ENCODE measurements at places on chromosomes 7 and 10.

- DNase-seq = peak; percentile 40
Observed at GRCh38 chr7:139767561-139767982, 10.2 kb downstream of the HIPK2 start.

DNA sequence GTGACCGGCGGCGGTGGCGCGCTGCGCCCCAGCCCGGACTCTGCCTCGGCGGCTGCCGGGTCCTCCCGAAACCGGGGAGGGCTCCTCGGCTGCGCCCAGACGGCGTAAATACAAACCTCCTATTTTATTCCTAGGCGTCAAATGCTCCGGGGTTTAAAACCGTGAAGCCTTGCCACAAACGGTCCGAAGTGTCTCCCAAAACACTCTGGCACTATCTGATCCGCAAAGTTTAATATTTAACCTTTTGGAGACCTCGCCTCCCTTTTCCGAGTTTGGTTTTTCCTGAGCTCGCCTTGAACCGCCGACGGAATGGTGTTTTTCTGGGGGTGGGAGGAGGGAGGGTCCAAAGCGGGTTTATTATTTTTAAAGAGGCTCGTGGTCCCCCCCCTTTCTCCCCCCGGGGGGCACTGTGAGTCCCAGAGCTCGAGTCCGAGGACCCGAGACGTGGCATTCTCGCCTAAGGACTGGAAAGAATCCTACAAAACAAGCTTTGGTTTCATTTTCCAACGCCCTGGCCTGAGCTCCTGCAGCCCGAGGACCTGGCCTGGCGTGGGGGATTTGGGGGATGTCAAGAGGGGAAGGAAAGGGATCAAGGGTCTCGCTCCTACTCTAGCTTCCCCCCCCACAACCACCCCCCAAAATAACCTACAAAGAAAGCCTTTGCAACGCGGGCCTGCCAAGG lies 1.8 kb downstream of the TNRC18 start:
- DNase-seq = no peak

DNA sequence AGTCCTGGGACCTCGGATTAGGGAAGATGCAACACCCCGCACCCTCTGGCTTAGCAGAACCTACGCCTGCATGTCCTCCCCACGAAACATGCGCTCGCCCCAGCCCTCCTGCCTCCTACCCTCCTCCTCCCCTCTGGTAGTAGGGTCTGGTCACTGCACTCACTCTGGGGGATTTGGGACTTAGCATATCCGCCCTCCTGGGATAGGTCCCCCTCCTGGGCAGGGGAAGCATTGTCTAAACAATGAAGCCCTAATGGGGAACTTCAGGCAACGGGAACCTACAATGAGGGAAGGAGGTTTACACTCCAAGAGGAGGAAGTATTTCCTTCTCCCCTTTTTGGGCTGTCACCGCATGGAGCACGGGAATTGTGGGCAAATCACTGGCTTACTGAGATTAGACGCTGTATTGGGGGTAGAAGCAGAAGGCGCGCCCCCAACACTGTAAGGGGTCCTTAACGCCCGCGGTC lies 892 bp downstream of the CRHR2 start:
- DNase-seq = no peak

GRCh38 chr10:93431361-93431760 lies 50.8 kb downstream of the MYOF start:
- no peak for DNase-seq

DNA sequence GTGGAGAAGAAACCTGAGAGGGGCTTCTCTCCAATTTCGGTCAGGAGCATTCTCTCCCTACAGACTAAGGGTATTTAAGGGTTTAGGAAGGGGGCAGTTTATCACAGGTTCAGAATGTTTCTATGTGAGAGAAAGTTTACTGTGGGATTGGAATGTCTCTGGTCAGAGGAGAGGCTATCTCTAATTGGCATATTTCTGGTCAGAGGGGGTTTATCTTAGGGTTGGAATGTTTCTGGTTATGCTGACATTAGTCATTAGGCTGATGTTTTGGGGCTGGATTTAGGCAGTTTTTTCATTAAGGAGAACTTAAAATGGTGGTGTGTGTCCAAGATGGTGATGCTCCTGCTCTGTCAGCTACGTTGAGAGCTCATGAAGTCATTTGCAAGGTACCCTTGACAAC lies 758.0 kb downstream of the TYW1 start:
- no peak for DNase-seq

DNA sequence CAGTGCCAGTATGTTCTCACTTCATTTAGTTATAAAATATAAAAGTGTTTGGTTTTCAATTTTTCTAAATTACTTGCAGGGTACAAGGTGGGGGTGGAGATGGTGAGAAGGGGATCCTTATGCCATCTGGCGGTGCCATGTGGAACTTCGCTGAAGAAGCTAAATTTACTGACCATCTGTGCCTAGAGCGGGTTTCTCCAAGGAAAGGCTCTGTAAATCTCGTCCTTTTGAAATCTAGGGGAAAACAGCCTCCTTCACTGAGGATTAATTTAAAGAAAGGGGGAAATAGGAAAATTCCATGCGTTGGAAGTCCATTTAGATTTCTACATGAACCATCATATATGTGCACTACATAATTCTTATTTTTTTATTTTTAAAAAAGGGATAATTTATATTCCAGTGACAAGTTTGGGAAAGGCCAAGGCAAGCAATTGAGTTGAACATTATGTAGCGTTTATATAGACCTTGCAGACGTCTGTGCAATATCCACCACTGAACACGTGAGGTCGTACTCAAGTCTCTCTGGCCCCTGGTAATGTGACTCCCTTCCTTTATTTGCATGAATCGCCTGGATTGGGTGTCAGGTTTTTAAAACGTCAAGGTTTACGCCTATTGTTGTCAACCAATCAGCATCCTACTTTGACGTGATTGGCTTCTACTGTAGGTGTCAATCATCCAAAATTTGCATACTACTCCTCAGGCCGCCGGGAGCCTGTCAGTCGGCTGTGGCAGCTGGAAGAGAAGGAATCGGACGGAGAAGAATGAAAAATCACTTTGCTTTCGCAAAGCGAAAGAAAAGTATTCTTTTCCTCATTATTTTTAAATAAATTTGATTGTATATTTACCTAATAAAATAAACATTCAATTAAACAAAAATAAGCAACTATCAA lies 297.1 kb upstream of the NFE2L3 start:
- DNase-seq = peak; percentile 34

- no peak for DNase-seq
Observed at GRCh38 chr10:118305730-118306129, 36.4 kb downstream of the FAM204A start.

- no peak for DNase-seq
Observed at GRCh38 chr10:92846854-92847201, 1.5 kb upstream of the EXOC6 start.

GRCh38 chr7:29096446-29096730 lies 49.9 kb downstream of the CPVL start:
- DNase-seq = no peak

- no peak for DNase-seq
Observed at GRCh38 chr10:46040004-46040403, 6.1 kb downstream of the MSMB start.

DNA sequence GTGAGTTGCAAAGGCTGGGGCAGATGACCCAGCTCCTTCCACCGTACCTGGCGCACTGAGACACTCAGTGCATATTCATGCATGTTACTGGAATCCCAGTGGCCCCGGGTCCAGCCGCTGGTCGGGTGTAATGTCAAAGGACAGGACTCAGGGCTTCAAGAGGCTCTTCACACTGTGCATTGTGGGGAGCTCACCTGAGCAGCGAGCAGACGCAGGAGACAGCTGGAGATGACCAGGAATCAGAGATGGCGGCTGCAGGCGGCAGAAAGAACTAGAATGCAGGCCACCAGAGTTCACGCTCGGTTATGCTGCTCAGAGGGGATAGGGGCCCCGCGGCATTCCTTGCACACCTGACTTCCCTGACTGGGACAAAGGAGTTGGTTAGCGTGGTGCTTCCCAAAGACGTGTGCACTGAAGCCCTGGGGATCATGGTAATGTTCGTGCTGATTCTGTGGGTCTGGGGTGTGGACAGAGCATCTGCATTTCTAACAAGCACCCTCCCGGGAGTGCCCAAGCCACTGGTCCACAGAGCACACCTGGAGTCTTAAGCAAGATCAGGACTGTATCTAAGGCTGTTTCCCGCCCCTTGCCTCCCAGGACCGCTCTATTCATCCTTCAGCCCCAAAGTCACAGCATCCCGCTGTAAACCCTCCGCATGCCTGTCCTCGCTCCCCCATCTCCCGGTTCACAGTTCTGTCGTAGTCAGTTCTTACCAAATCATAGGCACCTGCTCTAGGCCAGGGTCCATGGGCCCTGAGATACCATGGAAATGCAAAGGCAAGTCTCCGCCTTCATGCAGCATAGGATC lies 71.0 kb downstream of the MKI67 start:
- no peak for DNase-seq

GRCh38 chr10:85657476-85658113 lies 709.0 kb downstream of the GRID1 start:
- no peak for DNase-seq

- no peak for DNase-seq
Observed at GRCh38 chr10:126209451-126209850, 178.8 kb downstream of the ADAM12 start.

DNA sequence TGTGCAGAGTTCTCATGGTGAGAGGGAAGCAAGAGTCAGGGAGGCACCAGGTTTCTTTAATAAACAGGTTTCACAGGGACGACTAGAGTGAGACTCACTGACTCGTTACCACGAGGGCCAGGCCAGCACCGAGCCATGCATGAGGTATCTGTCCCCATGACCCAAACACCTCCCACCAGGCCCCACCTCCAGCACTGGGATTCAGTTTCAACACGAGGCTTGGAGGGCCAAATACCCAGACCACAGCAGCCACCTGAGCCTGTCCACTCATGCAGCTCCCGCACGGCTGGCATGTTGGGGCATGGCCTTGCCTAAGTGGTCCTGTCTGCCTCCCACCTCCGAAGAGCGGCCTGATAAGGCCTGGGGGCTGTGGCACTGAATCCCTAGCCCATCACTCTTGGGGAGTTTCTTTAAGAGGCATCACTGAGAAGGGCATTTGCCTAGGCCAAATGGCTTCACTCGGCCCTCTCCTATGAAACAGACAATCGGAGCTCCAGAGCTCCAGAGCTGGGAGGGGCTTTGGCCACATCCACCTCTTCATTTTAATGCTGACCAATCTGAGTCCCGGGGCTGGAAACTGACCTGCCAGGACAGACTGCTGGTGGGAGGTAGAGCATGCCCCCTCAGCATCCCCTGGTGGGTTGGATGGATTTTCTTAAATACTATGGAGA lies 157.8 kb downstream of the DNAJB6 start:
- no peak for DNase-seq

GRCh38 chr7:111531993-111532392 lies 30.3 kb downstream of the IMMP2L start:
- DNase-seq = no peak

Measured in CD4-positive, alpha-beta T cell treated with Interleukin-21 for 1 hour (primary cell).